ENCODE measurements at places on chromosomes 11 and 22.
A peak's percentile ranks its signal among the peaks of the same experiment; 100 is the strongest.

- DNase-seq, result no peak
Observed at GRCh38 chr11:80515097-80515496, 1074.3 kb upstream of the TENM4 start.

DNA sequence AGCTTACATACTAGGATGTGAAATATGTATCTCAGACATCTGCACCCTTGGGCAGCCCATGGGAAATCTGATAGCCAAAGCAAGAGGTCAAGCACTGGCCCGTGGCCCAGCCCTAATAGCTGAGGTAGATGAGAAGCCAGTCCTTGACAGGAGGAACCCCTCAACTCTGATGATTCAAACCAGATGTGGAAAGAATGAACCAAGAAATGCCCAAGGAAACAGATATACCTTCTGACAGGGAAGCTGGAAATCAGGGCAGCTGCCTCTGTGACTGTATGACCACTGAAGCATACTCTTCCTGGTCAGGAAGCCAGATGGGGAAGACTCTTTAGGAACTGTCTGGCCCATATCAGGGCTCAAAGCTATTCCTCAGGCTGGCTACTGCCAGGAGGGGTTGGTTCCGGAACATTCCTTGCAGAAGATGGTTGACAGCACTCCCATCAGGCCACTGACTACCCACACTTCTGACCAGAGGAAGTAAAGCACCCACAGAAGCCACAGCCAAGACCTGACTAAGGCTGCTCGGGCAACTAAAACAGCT is 124.2 kb downstream of the SWAP70 start:
- no peak for DNase-seq

DNA sequence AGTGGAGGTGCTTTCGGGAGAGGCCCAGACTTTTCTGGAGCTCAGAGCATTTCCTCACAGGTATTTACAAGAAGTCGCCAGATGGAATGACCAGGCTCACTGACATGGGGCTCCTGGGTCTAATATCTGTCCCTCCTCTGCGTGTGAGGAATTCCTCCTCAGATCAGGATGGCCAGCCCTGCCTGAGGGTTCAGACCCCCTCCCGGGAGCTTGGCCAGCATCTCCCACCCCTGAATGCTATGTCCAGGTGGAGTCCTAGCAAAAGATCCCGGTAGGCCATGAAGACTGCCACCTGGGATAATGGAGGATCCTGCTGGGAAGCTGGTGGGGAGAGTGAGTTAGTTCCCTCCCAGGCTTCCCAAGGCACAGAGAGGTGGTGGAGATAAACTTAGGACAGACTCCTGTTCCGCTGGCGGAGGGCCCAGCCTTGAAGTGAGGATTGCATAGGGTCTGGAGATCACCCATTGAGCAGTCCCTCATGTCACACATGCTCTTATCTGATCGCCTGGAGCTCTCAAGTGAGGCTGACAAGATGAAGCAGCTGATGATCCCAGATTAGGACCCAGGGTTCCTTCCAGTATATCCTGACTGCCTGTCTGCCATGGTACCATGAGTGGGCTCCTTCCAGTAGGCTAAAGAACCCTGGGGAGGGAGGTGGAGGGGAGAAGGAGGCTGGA is 5.7 kb downstream of the OAF start:
- no peak for DNase-seq

- no peak for DNase-seq
Observed at GRCh38 chr11:45844822-45845578, 2.3 kb upstream of the CRY2 start.

DNA sequence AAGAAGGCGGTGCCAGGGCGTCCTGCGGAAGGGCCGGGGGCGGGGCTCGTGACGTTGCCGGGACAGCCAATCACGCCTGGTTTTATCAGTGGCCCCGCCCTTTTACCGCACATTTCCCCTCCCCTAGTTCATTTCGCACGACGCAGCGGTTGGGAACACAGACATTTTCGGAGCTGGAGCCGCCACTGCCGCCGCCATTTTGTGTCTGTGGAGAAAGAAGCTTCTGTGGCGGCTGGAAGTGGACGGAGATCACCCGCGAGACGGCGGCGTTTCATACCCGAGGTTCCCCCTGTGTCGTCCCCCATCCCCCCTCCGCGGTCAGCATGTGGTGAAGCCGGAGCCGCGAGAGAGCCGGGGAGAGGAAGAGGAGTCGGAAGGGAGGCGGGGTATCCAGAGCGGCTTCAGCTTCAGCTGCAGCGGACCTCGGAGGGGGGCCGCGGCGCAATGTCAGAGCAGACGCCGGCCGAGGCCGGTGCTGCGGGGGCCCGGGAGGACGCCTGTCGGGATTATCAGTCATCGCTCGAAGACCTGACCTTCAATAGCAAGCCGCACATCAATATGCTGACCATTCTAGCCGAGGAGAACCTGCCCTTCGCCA is at the start of gene PCF11:
PCF11 (plus strand) TSS at position 136 of the 598 bp plus-strand sequence; CDS start at position 445, 309 bp downstream.
- no peak for DNase-seq

DNA sequence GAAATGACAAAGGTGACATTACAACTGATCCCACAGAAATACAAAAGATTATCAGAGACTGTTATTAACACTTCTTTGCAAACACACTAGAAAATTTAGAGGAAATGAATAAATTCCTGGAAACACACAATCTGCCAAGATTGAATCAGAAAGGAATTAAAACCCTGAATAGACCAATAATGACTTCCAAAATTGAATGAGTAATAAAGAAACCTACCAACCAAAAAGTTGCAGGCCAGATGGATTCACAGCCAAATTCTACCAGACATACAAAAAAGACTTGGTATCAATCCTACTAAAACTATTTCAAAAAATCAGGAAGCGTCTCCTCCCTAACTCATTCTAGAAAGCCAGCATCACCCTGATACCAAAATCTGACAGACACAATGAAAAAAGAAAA is 17.2 kb downstream of the RAB38 start:
- no peak for DNase-seq

- DNase-seq, result peak; percentile 13
Observed at GRCh38 chr11:35619116-35619854, 1.0 kb downstream of the FJX1 start.

- no peak for DNase-seq
Observed at GRCh38 chr11:32435152-32435480, 223 bp downstream of the WT1 start.

DNA sequence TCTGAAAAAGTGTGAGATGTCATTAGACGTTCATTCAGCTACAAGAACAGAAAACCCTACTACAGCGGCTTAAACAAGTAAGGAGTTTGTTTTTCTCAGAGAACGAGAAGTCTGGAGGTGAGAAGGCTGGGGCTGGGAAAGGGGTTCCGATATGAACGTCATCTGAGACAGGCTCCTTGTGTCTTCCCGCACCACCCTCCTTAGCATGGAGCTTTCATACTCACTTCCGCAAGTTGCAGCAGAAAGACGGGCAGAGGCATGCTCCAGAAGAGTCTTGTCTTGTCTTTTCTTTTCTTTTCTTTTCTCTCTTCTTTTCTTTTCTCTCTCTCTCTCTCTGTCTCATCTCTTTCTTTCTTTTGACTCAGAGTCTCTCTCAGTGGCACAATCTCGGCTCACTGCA is 3.6 kb downstream of the TMEM45B start:
- DNase-seq, result no peak

DNA sequence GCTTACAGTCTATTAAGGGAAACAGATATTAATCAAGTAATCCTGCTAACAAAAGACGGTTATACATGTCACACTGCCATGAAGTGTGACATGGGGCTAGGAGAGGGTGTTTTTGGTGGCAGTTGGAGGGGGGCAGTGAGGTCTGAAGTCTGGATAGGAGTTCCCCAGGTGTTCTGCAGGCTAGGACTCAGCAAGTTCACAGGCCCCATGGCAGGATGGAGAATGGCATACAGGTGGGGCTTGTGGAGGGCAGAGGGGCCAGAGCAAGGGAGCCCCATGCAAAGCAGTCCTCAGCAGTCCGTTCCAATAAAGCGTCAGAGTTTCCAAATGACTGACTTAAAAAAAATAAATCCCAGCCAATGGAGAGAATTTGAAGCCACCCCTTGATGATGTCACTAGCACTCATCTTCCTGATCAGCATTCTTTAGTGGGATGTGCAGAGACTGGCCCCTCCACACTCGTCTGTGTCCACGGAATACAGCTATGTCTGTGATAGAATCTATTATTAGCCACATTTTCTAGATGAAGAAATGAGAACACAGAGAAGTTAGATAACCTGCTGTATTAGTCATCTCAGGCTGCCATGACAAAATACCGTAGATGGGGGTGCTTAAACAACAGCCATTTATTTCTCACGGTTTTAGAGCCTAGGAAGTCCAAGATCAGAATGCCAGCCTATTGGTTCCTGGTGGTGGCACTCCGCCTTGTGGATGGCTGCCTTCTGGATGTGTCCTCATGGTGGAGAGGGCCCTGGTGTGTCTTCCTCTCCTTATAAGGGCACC is 32.6 kb downstream of the PRDM11 start:
- no peak for DNase-seq

DNA sequence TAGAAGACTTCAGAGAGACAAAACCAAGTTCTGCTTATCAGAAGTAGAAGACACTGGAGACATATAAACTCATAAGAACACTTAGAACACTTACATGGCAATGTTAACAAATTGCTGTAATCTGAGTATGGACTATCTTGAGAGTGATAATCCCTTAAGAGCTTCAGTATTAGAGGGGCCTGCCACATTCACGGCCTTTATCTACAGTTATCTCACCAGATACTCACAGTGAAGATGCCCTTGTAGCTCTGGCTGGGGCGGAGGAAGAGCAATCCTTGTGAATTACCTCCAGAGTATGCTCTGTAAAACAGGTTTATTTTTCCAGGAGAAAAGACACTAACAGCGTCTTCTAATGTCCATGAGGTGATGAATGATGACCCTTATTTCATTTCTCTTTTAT is 762.8 kb downstream of the FAM181B start:
- DNase-seq, result no peak

DNA sequence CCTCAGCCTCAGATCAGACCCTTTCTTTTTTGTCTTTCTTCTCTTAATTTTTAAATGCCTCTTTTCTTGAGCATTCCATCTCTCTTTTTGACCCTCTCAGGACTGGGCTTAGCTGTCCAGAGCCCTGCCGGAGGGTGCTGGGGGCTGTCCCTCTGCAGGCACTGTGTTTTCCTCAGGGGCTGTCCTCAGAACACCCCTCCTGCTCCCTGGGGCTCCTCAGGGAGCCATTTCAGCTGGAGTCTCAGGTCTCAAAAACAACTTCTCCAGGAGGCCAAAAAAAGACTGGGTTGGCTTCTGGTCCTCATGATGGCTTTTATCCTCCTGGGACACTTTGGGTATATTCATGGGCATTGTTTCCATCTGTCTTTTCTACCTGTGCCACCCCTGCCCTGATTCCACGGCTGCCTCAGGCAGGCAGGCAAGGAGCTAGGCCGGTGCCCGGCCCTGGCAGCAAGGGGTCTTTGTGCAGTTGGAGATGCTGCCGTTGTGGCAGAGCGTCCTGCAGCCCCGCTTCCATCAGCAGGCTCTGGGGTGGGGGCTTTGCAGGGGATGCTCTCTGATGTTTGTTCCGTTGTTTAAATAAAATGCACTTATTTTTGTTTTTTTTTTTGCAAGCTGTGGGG is 85.1 kb downstream of the CEP164 start:
- DNase-seq, result no peak

- no peak for DNase-seq
Observed at GRCh38 chr11:65726660-65727059, 6.1 kb upstream of the RNASEH2C start.

- no peak for DNase-seq
Observed at GRCh38 chr22:49620666-49621065, 207.0 kb downstream of the BRD1 start.

- DNase-seq, result no peak
Observed at GRCh38 chr11:6666302-6667183, 10.9 kb upstream of the DCHS1 start.

DNA sequence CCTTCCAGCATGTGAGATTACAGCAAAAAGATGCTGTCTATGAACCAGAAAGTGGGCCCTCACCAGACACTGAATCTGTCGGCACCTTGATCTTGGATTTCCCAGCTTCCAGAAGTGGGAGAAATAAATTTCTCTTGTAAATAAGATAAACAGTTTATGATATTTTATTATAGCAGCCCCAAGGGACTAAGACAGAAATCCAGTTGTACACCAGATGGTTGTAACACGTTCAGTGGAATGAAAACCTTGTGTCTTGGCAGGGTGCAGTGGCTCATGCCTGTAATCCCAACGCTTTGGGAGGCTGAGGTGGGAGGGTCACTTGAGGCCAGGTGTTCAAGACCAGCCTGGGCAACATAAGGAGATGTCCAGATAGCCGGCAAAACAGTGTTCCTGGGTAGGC is 61.8 kb downstream of the MCHR1 start:
- no peak for DNase-seq

GRCh38 chr11:68963779-68964178 is 17.0 kb downstream of the MRGPRD start:
- DNase-seq, result no peak

- no peak for DNase-seq
Observed at GRCh38 chr11:117210620-117211019, 11.4 kb downstream of the TAGLN start.

GRCh38 chr11:6664551-6664950 is 8.9 kb upstream of the DCHS1 start:
- no peak for DNase-seq

GRCh38 chr11:61551634-61552033 is 29.2 kb downstream of the SYT7 start:
- DNase-seq, result no peak

DNA sequence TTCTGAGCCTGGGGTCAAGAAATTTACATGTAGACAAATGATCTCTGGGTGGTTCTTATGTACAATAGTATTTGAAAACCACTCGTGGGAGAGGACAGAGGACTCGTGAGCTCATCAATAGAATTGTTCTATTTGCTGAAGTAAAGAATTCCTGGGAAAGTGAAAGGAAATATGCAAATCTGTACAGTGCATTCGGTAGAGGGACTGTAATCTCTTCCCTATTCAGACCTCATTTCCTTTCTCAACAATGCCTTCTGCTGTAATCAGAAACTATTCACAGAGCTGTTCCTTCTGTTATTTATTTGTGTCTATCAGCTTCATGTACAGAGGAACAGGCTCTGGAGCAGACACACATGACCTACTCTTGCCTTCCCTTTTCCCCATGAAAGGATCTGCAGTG is 709.4 kb upstream of the KIRREL3 start:
- DNase-seq, result no peak

DNA sequence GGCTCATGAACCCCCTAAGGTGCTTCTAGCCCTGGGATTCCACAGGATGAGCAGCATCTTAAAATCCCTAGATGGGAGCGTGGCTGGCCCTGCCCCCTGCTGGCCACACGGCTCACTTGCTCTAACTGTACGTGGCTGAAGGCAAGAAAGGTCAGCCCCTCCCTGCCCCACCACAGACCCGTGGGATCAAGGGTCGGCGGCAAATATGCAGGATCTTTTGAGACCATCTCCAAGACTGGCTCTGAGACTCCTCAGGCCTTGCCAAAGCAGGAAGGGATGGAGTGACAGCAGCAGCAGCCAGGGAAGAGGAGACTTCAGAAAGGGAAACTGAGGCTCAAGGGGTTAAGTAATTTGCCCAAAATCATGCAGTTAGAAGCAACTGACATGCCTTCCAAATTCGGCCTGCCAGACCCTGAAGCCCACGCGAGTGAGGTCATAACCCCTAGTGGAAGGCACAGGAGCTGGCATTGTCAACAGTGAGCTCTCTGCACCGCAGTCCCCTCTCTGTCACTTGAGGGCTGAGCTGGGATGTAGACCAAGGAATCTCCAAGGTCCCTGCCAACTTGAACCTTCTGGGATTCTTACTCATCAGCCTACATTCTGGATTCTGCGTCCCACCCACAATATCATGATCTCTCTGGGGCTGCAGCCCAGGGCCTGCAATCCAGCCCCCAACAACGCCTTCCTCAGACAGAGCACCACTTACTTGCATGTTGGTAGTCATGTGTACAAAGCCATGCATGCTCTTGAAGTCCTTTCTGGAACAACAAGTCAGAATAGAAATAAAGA is 31.4 kb downstream of the CREB3L1 start:
- DNase-seq, result peak; percentile 52

Measured in stimulated activated CD4-positive, alpha-beta T cell treated with anti-CD3 and anti-CD28 coated beads, TNF-alpha, amount 100 ng/mL, for 1 hour (primary cell).